ENCODE measurements at places on chromosomes 5 and 9.

DNA sequence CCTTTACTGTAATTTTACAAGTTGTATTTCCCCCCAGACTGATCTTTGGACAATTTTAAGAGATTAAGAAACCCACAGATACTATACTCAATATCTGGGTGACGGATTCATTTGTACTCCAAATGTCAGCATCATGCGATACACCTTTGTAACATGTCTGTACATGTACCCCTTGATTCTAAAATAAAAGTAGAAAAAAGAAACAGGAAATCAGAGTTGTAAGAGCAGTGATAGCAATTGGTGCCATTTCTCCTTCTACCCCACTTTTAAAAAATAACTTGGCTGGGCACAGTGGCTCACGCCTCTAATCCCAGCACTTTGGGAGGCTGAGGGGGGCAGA is 116.9 kb downstream of the FGF1 start:
- no peak for DNase-seq

GRCh38 chr5:6728795-6729183 is 15.6 kb downstream of the TENT4A start:
- no peak for DNase-seq

- peak; percentile 68 for DNase-seq
Observed at GRCh38 chr9:78967596-78968217, 604.1 kb upstream of the TLE4 start.

DNA sequence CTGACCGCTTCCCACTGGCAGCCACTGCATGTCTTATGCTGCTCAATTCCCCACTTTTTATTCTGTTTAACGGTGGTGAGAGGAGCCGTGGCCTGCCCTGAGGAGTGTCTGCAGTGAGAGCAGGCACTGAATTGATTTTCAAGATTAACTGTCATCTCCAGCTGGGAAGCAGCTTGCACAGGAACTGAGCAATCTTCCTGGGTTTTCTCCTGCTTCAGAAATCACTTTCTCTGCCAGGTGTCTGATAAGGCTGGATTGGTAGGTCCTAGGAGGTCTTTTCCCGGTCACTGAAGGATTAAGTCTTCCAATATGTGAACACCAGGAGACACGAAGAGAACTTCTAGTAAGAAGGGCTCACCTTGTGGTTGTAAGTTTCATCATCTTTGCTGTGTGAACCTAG is 181.1 kb upstream of the RAD23B start:
- no peak for DNase-seq

DNA sequence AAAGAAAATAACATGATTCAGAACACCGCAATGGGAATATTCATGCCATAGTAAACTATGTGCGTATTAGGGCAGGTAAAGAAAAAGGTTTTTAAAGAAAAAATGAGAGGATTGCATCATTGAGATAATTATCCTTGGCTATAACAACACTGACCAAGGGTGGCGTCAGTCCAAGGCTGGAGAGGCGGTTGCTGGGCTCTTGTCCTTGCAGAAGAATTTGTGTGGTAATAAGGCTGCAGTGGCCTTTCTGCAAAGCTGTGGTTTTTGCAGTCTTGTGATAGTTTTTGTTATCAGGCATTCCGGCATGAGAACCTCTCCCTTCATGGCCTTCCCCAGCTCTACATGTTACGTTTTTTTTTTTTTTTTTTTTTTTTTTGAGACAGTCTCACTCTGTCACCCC is 14.0 kb downstream of the BOD1 start:
- DNase-seq = peak; percentile 84
